ENCODE measurements at places on chromosomes 2 and 18.

DNA sequence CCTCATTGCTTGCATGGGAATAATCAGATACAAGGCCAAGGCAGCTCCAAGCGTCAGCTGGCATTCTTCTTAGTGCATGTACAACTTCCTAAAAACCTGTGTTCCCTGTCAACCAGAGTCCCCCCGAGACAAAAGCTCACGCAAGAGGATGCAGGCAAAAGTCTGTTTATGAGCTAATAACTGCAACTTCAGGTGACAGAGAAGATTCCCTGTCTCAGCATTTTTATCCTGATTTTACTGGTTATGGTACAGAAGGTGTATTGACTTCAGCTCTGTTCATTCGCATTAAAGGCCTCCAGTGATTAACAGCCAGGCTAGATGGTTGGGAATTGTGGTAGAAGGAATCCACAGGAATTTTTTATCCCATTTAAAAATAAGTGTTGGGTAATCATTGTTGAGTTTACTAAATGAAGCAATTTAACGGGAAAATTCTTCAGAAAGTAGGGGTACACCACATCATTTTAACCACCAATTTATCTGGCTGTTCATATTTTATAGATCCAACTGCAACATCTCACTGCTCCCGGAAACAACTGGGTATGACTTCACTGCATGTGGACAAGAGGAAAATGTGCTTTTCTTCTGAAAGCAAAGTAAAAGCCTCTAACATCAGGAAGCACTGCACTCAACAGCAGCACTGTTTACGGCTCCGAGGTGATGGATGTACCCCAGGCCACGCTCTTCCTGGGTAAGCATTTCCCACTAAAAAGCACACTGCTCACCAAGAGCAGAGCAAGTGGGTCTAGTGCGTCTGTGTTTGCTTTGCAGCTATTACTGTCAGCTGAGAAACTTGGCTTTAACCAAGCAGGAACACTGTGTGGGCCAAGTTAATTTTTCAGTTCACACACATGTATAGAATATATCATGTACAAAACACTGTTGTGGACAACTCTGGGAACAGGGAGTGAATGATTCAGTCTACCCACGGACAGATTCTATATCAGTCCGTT, 31.9 kb downstream of the CCBE1 start:
- DNase-seq = no peak

GRCh38 chr2:13110825-13111224, 394.1 kb downstream of the TRIB2 start:
- no peak for DNase-seq

DNA sequence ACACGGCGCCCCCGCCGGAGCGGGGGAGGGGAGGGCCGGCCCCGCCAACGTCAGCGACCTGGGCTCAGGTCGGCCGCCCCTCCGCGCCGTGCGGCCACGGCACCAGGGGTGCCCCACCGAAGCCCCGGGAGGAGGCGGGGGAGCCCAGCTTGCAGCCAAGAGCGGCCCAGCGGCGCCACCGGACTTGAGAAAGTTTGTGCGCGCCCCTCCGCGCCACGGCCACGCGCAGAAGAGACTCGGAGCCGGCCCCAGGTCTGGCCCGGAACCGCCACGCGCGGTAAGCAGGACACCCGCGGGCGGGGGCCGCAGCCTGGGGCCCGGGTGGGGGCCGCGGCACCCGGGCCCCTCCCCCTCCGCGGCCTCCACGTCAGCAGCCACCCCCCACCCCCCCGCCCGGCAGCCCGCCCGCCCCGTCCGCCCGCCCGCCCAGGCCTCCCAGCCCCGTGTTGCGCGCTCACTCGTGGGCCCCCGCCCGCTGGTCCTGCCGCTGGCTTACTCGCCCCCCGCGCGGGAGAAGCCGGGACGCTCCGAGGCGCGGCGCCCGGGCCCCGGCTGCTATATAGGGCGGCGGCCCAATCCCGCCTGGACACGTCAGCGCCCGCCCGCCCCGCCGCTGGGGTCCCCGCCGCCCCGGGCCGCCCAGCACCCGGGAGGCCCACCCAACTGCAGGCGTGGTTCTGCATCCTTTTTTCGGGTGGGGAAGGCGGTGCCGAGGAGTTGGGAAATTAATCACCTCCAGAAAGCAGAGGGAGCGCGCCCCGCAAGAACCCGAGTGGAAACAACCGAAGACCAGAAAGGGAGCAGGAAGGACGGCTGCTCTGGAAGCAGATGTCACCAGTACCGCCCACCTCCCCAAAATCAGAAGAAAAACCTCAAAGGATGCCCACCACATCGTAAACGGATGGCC, 42.9 kb downstream of the HDLBP start:
- DNase-seq = peak; percentile 62

DNA sequence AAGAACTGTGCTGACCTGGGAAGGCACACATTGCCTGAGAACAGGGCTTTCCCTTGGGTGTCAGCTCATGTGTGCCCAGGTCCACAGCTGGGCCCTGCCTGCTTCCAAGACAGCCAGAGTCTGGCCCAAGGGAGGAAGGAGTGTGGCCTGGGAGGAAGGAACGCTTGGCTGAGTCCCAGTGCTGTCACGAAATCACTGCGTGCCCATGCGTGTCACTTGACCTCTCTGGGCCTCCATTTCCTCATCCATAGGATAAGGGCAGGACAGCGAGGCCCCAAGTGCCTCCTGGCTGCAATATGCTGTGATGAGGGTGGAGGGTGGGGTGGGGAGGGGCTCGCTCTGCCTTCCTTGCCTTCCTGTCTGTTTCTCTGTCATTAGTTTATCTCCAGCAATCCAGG, 642 bp upstream of the KCNK3 start:
- DNase-seq = no peak

GRCh38 chr2:188307850-188308283, 16.2 kb downstream of the GULP1 start:
- no peak for DNase-seq

DNA sequence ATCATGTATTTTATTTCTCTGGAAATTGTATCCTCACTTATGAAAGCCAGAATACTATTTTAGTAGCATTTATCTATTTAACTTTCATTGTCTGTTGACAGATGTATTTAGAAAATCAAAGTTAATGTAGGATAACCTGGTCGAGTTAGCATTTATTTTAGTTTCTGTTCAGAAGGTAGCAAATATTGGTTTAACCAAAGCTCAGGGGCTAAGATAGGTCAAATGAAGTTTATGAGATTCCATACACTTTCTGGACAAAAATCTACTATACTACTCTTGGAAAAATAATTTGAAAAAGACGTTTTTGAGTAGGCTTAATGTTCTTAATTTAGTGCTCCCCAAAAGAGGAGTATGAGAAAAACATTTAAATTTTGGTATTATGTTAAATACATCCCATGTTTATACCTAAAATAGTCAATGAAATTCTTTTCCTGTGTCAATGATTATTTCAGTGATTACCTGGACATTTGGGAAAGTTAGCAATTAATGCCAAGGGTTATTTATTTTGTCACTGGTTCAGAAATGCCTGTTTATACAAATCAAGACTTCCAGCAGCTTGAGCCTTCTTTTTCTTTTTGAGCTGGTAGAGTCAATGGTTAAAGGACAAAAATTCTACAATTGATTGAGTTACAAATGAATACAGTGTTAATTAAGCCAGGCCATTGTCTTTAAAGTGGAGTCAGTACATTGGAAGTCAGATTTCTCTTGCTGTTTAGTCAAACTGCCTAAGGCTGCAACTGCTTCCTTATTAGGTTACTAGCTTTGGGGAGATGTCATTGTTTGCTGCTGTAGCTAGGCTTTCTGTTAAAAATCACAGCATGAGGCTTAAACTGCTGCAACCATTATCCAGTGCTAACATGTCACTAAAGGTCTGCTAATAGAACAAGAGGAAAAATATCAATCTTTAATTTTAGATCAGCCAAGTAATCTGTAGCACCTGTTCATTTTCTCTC, 182.3 kb downstream of the CAMKMT start:
- no peak for DNase-seq

DNA sequence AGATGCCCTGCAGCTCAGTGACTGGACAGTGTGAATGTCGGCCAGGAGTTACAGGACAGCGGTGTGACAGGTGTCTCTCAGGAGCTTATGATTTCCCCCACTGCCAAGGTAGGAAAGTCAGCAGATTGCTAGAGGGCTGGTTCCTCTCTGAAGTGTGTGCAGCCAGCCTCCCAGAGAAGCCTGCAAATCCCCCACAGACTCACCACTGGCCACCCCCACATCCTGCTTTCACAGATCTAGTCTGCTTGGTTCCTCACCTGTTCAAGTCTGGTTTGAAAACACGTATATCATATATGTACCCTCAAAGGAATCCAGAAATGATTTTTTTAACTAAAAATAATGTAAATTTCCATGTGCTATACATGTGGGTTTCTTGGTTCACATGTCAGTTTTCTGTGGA, 121.1 kb downstream of the LAMA3 start:
- no peak for DNase-seq

GRCh38 chr2:232085826-232086425, 124.4 kb downstream of the DIS3L2 start:
- DNase-seq = no peak

- DNase-seq = no peak
Measured at GRCh38 chr2:4965556-4966320, 726.4 kb upstream of the SOX11 start.

GRCh38 chr2:193272011-193272410, 1077.3 kb upstream of the TMEFF2 start:
- DNase-seq = no peak

GRCh38 chr2:215404348-215405012, 31.4 kb downstream of the FN1 start:
- DNase-seq = no peak

- DNase-seq = peak; percentile 4
Measured at GRCh38 chr2:161033059-161033660, 127.1 kb upstream of the TANK start.

DNA sequence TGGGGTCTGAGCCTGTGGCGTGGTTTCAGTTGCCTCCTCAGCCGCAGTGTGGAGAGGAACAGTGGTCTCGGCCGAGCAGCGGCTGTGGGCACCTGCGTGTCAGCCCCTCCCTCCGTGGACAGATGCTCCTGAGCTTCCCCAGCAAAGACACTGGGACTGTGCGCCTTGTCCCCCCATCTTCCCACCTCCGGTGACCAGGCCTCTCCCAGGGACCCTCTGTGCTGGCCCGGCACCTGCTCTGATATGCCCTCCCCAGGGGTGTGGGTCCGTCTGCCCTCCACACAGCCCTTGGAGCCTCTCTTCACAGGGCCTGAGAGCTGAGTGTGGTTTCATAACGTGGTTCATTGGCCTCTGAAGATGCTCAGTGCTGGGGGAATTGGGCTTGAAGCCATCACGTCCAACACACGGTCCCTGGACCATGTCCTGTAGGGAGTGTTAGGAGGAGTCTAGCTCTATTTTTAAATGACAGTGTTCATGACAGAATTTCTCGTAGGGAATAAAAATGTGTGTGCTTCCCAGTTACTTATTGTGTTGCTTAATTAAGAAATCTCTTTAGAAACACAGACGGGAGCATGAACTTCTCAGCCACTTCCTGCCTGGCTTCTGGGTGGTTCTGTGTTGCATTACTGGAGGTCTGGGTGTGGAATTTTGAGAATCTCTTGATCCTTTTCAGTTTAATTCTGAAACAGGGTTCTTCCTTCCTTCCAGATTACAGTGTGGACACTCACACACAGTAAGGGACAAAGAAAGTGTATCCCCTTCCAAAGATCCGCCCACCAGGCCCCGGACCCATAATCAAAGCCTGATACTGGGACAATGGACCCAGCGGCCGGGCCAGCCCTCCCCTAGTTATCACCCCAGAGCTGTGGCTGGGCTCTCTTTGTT, 110.7 kb downstream of the NFATC1 start:
- no peak for DNase-seq

GRCh38 chr2:11159574-11160170, 4.4 kb downstream of the SLC66A3 start:
- no peak for DNase-seq

DNA sequence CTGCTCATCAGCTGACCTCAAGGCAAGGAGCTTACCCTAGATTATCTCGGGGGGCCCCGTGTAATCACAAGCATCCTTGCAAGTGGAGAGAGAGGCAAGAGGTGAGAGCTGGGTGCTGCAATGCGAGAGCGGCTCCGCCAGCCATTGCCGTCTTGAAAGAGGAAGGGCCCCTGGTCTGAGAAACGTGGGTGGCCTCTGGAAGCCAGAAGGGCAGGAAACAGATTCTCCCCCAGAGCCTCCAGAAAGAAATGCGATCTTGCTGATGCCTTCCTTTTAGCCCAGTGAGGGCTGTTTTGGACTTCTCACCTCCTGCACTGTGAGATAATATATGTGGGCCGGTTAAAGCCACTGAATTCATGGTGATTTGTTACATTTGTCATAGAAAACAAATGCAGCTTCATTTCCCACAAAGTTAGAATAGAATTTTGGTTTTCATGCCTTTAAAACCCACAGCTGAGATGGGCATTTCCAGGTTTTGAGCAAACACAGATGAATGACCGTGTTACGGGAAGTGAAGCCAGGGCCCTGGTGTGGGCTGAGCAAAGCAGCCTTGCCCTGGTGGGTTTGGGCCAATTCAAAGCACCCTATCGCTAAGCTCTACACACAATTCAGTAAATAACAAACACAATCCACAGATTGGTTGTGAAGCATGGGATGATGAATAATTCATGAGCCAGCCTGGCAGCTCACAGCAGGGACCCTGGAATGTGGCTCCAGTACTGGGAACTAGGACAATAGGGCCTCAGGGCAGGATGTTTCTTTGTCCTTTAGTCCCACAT, 319.9 kb upstream of the HS6ST1 start:
- DNase-seq = peak; percentile 29

- no peak for DNase-seq
Measured at GRCh38 chr2:20471148-20471547, 24.3 kb downstream of the RHOB start.

- no peak for DNase-seq
Measured at GRCh38 chr2:223758131-223758840, 79.1 kb downstream of the AP1S3 start.

- no peak for DNase-seq
Measured at GRCh38 chr2:25692737-25693445, 19.5 kb upstream of the DTNB start.

- no peak for DNase-seq
Measured at GRCh38 chr2:18312818-18313217, 247.6 kb downstream of the RDH14 start.

DNA sequence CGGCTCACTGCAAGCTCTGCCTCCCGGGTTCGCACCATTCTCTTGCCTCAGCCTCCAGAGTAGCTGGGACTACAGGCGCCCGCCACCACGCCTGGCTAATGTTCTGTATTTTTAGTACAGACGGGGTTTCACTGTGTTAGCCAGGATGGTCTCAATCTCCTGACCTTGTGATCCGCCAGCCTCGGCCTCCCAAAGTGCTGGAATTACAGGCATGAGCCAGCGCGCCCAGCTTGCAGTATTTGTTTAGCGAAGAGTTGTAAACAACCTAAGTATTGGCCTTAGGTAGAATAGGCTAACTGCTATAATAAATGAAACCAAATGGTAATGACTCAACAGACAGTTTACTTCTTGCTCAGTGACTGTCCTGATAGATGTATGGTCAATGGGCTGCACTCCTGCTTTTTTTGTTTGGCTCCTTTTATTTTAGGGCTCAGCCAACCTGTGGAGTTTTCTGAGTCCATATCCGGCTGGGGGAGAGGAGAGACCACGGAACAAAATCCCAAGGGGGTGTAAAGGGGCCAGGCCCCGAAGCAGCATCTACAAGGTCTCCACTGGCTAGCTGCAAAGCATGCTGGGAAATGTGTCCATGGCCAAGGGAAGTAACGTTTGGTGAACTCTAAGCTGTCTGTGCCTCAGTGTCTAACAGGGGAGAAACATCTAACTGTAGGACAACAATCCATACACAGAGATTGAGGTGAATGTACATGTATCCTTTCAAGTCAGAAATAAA, 841.0 kb upstream of the ID2 start:
- no peak for DNase-seq
